ENCODE measurements at places on chromosomes 2 and 18.

- no peak for DNase-seq
Measured at GRCh38 chr2:100992262-100992661, 9.8 kb upstream of the RPL31 start.

DNA sequence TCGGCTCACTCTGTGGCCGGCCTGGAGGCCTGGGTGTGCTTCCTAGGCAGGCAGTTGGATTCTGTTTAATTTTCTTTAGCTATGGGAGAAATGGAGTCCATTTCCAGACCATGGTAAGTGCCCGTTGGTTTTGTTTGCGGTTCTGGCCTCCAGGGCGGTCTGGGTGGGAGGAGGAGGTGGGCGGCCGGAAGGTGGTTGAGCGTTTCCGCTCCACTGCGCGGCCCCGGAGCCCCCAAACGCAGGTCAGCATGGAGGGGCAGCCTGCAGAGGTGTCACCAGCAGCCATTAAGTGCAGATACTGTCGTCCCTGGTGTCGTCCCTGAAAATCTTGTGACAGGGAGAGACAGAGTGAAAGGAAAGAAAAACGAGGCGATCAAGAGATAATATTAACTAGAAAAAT lies 303.9 kb downstream of the GBX2 start:
- no peak for DNase-seq

DNA sequence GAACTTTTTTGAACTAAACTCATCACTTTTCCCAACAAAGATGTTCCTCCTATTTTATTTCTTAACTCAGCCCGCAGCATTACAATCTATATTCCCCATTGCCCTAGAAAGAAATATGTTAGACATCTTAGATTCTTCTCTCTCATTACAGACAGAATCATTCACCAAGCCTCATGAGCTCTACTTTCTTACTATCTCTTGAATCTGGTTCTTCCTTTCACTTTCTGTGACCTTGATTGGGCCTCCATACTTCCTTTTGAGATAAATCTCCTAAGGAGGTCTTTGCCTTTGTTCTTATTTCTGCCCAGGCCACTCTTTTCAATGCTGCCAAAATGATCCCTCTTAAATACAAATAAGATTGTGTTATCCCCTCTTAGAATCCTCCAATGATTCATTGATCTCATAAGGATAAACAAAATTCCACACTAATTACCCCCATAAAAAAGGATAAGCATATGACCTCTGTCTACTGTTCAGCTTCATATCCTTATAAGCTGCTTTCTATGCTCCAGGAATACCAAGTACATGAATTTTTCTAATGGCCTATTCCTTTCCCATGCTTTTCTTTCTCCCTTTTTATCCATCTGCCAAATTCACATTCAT lies 400.0 kb downstream of the ARHGAP15 start:
- no peak for DNase-seq

- no peak for DNase-seq
Measured at GRCh38 chr2:164458792-164459191, 162.5 kb downstream of the GRB14 start.

GRCh38 chr18:9642799-9643462 lies 28.6 kb upstream of the PPP4R1 start:
- no peak for DNase-seq

- DNase-seq: no peak
Measured at GRCh38 chr2:127197475-127198385, 22.4 kb downstream of the CYP27C1 start.

DNA sequence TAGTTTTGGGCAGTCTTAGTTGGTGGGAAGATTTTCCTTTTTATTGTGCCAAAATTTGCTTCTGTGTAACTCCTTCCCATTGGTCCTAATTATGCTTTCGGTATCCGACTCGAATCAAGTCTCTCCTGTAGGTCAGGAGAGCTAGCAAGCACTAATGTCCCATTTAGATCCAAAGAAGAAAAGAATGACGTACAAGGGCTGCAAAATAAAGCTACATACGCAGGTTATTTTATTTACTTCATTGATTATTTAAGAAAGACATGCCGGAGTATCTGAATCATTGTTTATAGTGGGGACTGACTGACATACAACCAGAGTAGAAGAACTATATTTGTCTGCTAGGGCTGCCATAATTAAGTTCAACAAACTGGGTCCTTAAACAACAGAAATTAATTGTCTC lies 648.5 kb downstream of the CPS1 start:
- no peak for DNase-seq

DNA sequence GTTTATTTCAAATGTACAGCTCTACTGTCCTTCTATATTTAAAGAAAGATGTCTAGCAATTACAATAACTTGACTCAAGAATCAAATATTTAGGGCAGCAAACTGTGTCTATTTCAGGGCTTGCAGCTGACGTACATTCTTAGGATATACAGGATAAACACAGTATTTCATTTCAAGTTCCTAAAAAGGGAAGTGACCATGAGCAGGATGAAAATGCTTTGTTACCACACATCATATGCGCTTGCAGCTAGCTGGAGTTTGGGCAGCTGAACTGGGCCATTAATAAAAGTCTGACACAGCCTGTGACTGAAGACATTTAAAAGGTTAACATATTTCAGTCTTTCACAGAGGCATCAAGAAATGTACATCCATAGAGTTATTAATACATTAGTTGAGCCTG lies 264.6 kb upstream of the TRIB2 start:
- no peak for DNase-seq

- no peak for DNase-seq
Measured at GRCh38 chr2:76415821-76416220, 705.1 kb upstream of the GCFC2 start.

DNA sequence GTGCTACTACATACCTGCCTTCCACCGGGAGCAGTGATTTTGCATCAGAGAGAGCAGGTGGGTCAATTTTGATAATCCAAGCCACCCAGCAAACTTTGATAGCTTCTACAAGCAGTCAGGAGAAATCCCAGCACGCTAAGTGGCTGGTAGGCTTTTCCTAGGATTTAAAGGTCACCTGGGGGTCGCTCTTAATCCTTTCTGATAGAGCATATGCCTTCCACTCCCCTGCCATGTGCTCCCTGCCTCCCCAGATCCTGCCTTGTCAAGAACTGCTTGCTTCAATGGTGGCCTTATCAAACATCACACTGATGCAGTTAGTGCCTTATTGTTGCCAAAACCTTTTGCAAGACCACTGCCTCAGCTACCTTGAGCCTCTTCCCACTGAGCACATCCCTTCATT lies 462.3 kb upstream of the MEX3C start:
- no peak for DNase-seq

- no peak for DNase-seq
Measured at GRCh38 chr2:2769481-2770431, 438.7 kb upstream of the MYT1L start.

GRCh38 chr2:169081551-169081950 lies 12.2 kb downstream of the DHRS9 start:
- DNase-seq: no peak

GRCh38 chr2:159612255-159612901 lies 4.0 kb downstream of the BAZ2B start:
- DNase-seq: no peak

DNA sequence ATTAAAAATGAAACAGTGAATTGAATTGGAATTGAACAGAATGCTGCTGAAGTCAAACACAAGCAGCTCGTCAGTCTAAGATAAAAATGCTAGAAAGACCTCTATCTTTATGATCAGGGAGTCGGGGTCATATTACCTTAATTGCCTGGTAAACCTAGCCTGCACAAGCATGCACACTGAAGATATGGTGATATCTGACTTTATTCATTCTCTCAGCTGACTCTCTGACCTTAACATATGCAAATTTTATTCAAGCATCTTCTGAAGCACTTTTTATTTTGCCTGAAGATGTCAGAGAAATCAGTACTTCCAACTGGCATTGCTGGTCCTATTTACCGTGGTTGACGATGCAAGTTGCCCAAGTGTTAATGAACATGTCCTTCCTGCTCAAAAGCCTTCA lies 56.4 kb downstream of the DNER start:
- no peak for DNase-seq

DNA sequence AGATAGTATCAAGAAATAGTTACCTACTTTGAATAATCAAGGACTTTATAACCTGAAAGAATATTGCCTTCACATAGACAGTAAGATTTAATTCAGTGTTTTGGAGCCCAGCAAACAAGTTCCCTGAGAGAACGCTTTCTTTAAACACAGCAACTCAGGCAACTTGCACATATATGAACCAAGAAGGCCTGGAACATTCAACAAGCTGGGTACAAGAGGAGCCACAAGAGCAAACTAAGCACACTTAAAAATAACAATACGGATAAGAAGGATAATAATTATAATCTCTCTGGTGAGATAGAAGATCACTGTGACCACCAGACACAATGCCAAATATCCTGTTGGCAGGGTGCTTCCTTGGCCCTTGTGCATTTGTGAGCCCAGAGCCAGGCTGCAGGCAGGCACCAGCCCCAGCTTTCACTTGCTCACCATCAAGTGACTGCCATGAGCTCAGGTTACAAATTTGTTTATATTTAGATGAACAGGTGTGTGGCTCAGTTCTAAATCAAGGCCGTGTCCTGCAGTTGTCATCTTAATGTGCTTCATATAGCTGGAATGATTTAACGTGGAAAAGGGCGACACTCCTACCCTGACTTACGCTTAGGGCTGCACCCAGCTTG lies 446.6 kb downstream of the IRS1 start:
- DNase-seq: no peak
